Activated CD4-positive, alpha-beta T cell treated with anti-CD3 and anti-CD28 coated beads for 36 hours (primary cell): ENCODE measurements at places on chromosomes 13 and 19.

GRCh38 chr19:7468840-7469239 lies 20.0 kb downstream of the PEX11G start:
- no peak for DNase-seq

GRCh38 chr13:27450921-27451471 lies 632 bp upstream of the MTIF3 start:
- DNase-seq = peak; percentile 51

DNA sequence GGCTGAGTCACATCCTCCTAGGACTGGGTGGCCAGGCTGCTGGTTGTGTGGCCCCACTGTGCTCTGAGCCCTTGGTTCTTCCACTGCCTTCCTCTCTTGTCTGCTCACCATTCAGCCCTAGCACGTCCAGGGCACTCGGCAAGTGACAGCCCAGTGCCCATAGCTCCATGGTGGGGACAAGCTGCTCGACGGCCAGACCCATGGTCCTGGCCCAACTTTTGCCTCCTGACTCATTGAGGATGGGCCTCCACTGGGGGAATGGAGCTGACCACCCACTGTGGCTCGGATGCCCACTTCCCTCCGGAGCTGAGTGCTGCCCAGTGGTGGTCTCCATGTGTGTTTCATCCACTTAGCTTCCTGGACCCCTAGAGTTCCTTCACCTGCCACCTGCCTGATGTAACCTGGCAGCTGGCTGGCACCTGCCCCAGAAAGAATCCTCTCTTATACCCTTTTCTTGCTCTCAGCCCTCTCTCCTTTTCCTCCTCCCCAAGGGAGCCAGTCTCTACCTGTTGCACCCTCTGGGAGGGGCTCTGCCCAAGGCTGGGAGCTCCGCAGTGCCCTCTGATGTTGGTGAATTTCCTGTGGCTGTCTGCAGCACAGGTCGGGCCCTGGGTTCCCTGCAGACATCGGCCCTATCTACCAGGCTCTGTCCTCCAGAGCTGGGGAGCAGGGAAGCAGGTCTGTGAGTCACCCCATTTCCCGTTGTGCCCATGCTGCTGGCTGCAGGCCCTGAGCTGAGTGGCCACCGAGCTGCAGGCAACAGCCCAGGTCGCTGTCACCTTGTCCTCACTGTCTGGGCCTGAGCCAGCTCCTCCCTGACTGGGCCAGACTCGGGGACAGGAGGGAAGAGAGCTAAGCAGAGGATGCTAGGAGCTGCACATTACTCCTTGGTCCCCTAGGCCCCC lies 7.4 kb downstream of the CHST8 start:
- no peak for DNase-seq

DNA sequence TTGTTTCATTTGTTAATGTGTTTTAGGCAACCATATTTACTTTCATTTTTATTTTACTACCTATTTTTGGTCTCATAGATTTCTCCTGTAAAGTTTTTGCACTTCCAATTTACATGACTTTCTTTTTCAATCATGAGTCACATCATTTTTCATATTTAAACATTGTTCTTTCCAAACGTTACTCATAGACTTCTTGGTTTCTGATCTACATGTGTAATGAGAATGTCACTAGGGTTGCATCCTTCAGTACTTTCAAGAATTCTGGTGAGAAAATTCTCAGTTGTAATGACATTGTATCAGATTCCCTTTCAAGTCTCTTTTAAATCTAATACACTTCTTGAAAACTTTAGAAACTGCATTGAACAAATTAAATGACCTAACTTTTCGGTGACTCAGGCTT lies 991.7 kb downstream of the EFNB2 start:
- no peak for DNase-seq

GRCh38 chr13:97108530-97108900 lies 113.6 kb upstream of the MBNL2 start:
- no peak for DNase-seq

GRCh38 chr19:7915250-7916102 lies 846 bp downstream of the TGFBR3L start:
- DNase-seq = no peak
